ENCODE measurements at places on chromosomes 7 and 10.

- no peak for DNase-seq
Observed at GRCh38 chr7:997404-998395, 14.7 kb downstream of the CYP2W1 start.

DNA sequence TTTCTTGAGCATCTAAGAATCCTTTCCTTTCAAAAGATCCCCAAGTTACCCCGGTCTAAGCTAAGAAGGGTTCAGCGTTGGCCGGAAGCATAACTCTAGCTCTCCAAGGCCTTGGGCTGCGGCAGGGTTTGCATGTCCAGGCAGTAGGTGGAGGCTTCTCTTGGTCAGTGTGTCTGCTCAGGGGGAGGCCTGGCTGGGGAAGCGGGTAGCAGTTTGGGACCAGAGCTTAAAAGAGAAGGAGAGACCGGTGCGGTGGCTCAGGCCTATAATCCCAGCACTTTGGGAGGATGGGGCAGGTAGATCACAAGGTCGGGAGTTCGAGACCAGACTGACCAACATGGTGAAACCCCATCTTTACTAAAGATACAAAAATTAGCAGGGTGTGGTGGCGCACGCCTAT, 226.3 kb downstream of the MGMT start:
- no peak for DNase-seq

DNA sequence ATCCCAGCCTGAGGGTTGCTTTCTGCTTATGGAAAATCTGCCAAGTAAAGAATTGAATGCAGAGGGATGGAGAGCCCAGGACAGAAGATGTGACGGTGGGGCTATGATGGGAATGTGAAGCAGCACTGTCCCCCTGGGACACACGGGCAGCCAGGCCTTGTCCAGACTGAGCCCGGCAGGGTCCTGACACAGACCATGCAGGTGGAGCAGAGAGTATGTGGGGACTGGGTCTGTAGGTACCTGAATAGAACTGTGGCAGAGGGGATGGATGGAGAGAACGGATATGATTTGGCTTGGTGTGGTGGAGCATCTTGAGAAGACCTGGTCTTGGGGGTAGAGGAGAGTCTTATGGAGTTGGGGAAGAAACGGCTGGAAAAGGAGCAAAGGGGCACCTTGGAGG, 732 bp upstream of the LRRC18 start:
- DNase-seq, result no peak

DNA sequence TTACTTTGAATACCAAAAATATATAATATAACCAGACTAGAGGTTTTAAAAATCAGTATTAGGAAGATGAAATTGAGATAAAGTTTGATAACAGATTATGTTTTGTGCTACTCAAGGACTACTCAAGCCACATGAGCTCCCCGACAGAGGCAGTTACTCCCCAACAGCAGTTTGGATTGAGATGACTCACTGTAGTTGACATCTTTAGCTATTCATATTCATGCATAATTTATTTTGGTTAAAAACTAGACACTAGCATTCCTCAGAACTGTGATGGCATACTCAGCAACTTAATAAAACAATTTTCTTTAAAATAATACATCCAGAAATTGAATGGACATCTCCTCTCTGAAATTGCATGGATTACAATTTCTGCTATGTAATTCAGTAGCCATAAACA, 19.6 kb downstream of the PCLO start:
- DNase-seq, result no peak

- DNase-seq, result no peak
Observed at GRCh38 chr10:19968745-19969144, 152.5 kb downstream of the PLXDC2 start.

GRCh38 chr10:132503581-132504421, 33.8 kb upstream of the INPP5A start:
- DNase-seq, result no peak

DNA sequence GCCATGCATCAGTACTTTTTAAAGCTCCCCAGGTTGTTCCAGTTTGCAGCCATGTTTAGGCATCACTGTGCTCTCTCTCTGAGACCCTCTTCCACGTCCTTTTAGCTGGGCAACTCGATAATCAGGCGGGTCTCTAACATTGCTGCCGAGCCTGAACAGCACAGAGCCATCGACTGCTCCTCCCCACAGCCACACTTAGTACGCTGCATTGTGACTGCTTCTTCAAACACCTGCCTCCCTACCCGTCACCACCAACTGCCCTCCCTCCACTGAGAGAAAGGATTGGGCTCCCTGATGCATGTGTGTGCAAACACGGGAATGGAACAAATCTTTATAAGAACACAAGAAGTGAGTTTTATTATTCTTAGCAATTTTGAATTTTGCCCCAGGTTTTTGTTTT, 11.4 kb upstream of the TACR2 start:
- DNase-seq, result no peak
